ENCODE measurements at places on chromosomes 6 and 20. TPM values are rescaled to one million over a fixed set of nuclear protein-coding genes. Genes with fewer than 3 reads are reported as not detected.

UBE2C gene
- 140 TPM for total RNA-seq

THEMIS gene
- 33.0 TPM for total RNA-seq

NMBR gene
- not detected for total RNA-seq

PSORS1C2 gene
- total RNA-seq: not detected

SLC44A4 gene
- not detected for total RNA-seq

OPRL1 gene
- 0.19 TPM for total RNA-seq

ADGRG6 gene
- total RNA-seq: 0.67 TPM

POU3F2 gene
- total RNA-seq: not detected

HUS1B gene
- 0.71 TPM for total RNA-seq

SLC17A2 gene
- total RNA-seq: not detected

ESF1 gene
- 27.5 TPM for total RNA-seq

HAO1 gene
- not detected for total RNA-seq

ARFRP1 gene
- 63.7 TPM for total RNA-seq

MAK gene
- total RNA-seq: 2.5 TPM

GNL1 gene
- total RNA-seq: 119 TPM

SLC22A2 gene
- not detected for total RNA-seq

EYA2 gene
- total RNA-seq: not detected

PROKR2 gene
- total RNA-seq: 0.15 TPM
